ENCODE measurements at places on chromosomes 2 and 18. TPM values are rescaled to one million over a fixed set of nuclear protein-coding genes. Genes with fewer than 3 reads are reported as not detected.
A peak's percentile ranks its signal among the peaks of the same experiment; 100 is the strongest.

The TMEM18 gene
- total RNA-seq, result 19.3 TPM

The ANKRD53 gene
- total RNA-seq, result 5.4 TPM

The NEB gene
- 1.6 TPM for total RNA-seq

The TMEM247 gene
- not detected for total RNA-seq

The AOX1 gene
- 4.1 TPM for total RNA-seq

DNA sequence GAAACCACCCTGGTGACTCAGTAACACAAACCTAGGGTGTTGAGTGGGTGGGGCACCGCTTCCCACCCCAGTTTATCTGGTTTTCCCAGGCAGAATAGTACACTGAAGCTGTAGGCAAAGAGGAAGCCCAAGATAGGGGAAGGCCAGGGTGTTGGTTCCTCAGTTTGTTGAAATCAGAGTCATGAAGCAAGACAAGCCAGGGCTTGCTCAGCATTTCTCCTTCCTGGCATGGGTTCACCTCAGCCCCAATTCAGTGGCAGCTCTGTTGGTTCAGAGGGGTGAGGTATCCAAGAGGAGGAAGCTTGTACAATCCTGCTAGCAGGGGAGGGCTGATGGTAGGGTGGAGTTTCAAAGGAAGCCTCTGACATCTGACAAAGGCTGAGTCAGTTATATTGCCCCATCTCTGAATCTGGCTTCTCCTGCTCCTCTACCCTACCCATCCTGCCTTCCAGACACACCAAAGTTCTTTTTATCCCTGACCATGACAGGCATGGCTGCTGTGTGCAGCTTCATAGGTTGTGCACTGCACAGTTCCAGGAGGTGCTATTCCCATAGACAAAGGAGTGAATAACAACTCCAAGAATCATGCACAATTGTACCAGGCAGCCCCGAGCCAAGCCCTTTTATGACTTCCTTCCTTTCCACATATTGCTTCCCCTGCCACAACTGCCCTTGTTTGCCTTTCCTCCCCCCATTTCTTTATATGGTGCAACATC lies 24.9 kb upstream of the RAB10 start:
- H3K36me3 ChIP-seq, result no peaks in the 10 kb centered on the region
- H3K4me3 ChIP-seq, result no peak overlapping the region
- peaks cover 6% of the 10 kb centered on the region for H3K27me3 ChIP-seq
- peaks cover 19% of the 10 kb centered on the region for H3K4me1 ChIP-seq

DNA sequence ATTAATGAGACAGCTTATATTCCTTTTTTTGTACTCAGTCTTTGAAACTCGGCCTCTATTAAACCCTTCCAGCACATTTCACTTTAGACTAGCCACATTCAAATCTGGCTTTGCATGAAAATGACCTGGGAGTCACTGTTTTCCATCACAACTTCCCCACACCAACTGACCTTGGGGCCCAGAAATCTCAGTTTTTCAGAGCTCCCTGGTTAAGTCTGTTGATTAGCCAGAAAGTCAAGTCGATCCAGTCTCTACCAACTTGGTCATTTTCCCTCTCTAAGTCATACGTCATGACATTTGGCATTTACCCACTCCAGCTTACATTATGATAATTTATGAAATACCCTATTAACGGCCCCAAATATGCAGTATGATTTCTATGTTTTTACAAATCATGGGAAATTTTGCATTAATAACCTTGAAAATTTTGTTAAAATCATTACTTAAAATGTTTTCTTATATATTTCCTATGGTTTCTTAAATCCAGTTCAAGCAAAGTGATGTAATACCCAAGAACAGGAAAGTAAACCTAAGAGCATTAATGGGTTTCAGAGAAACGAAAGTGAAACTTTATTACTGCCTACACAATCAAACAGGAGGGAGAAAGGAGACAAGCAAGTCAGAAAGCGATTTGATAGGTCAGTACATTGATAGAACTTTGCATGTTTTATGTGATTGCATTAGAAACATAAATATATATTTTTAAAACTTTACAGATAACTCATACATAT lies 77.1 kb downstream of the SPATS2L start:
- DNase-seq, result no peak
- H3K4me1 ChIP-seq, result peaks cover 40% of the 10 kb centered on the region
- H3K4me3 ChIP-seq, result no peak overlapping the region
- H3K27me3 ChIP-seq, result no peaks in the 10 kb centered on the region
- H3K27ac ChIP-seq, result peak overlapping the region; percentile 63

DNA sequence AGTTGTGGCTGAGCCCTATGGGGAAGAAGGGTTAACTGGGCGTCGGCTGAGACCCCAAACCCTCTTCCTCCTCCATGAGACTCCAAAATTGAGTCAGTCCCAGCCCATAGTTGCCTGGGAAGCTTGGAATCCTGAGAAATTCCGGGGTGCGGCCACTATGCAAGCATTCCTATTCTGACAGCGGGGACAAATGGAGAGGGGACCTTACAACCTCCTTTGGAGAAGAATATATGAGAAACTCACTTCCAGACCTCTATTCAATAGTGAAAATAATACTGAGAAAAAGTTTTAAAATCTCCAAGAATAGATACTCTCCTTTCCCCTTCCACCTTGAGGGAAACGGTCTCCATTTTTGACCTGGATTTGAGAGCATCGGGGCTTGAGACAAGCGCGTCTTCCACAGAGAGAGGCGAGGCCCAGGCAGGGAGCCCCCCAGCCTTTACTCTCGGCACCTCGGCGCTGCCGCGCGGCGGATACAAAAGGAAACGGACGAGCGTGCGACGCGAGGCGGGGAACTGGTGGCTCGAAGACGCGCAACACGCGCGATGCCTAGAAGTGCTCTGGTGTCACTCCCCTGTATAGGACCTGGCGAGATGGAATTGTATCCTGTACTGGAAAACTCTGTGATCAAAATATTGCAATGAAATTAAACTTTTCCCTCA lies 11.1 kb downstream of the NR4A2 start:
- H3K36me3 ChIP-seq, result peaks cover 29% of the 10 kb centered on the region
- no peak overlapping the region for H3K27ac ChIP-seq
- no peak for DNase-seq
- H3K4me3 ChIP-seq, result peak overlapping the region; percentile 78

- no peaks in the 10 kb centered on the region for H3K36me3 ChIP-seq
- H3K4me3 ChIP-seq, result no peak overlapping the region
- DNase-seq, result peak; percentile 68
- peaks cover 5% of the 10 kb centered on the region for H3K27me3 ChIP-seq
- no peaks in the 10 kb centered on the region for H3K4me1 ChIP-seq
Measured at GRCh38 chr18:5868218-5868854, 27.0 kb downstream of the TMEM200C start.

DNA sequence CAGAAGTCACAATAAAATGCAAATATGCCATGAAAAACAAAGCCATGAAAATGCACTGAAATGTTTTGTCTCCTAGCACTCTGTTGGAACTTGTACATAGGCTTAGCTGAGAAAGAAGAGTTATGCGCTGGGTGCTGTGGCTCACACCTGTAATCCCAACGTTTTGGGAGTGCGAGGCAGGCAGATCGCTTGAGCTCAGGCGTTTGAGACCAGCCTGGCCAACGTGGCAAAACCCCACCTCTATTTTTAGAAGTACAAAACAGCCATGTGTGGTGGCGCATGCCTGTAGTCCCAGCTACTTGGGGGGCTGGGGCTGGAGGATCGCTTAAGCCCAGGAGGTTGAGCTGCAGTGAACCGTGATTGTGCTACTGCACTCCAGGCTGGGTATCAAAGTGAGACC lies 39.9 kb downstream of the IRS1 start:
- peaks cover 14% of the 10 kb centered on the region for H3K36me3 ChIP-seq
- H3K27ac ChIP-seq, result no peak overlapping the region
- peaks cover 8% of the 10 kb centered on the region for H3K4me1 ChIP-seq

GRCh38 chr18:13440277-13441248 lies 222.0 kb downstream of the LDLRAD4 start:
- H3K36me3 ChIP-seq, result no peaks in the 10 kb centered on the region
- peaks cover 23% of the 10 kb centered on the region for H3K27me3 ChIP-seq
- H3K4me3 ChIP-seq, result no peak overlapping the region
- no peak overlapping the region for H3K27ac ChIP-seq
- no peak for DNase-seq

GRCh38 chr2:172273910-172274571 lies 153.3 kb upstream of the ITGA6 start:
- H3K4me3 ChIP-seq, result no peak overlapping the region
- H3K27me3 ChIP-seq, result peaks cover 6% of the 10 kb centered on the region
- peaks cover 9% of the 10 kb centered on the region for H3K4me1 ChIP-seq
- H3K36me3 ChIP-seq, result no peaks in the 10 kb centered on the region

GRCh38 chr2:117686699-117687098 lies 127.8 kb upstream of the DDX18 start:
- H3K27ac ChIP-seq, result no peak overlapping the region
- no peaks in the 10 kb centered on the region for H3K4me1 ChIP-seq
- H3K27me3 ChIP-seq, result no peaks in the 10 kb centered on the region
- no peak for DNase-seq

GRCh38 chr2:187855689-187856088 lies 301.5 kb upstream of the TFPI start:
- no peak for DNase-seq
- H3K4me3 ChIP-seq, result no peak overlapping the region
- H3K4me1 ChIP-seq, result peaks cover 17% of the 10 kb centered on the region
- no peaks in the 10 kb centered on the region for H3K36me3 ChIP-seq
- H3K27ac ChIP-seq, result no peak overlapping the region
- peaks cover 7% of the 10 kb centered on the region for H3K27me3 ChIP-seq

GRCh38 chr2:194003911-194004310 lies 1653.1 kb upstream of the SLC39A10 start:
- H3K36me3 ChIP-seq, result peaks cover 7% of the 10 kb centered on the region
- no peaks in the 10 kb centered on the region for H3K27me3 ChIP-seq
- peaks cover 3% of the 10 kb centered on the region for H3K4me1 ChIP-seq
- no peak overlapping the region for H3K4me3 ChIP-seq

DNA sequence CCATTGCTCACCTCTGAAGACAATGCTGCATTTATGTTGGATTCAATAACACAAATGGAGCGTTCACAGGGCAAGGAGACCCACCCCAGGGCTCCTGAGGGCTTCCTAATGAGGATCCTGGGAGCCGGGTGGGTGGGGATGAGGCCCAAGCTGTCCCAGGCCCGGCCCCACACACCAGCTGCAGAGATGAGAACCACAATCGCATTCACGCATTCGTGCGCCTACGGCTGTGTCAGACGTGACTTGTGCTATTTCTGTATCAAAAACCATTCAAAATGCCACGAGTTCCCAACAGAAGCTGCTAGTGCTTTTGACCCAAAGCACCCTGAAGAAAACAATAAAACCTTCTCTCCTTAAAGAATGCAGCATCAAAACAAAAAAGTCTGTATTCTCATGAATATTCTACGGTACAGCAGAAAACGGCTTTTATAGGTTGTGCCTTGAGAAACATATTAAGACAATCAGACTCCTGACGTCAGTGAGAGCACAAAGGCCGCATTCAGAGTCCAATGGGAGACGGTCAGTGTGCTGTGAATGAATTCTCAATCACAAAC lies 205.4 kb downstream of the HDAC4 start:
- peaks cover 1% of the 10 kb centered on the region for H3K4me1 ChIP-seq
- H3K36me3 ChIP-seq, result peaks cover 3% of the 10 kb centered on the region
- no peaks in the 10 kb centered on the region for H3K27me3 ChIP-seq
- no peak overlapping the region for H3K4me3 ChIP-seq
- DNase-seq, result peak; percentile 8

GRCh38 chr2:216410550-216410949 lies 1.7 kb upstream of the SMARCAL1 start:
- H3K4me3 ChIP-seq, result no peak overlapping the region
- H3K36me3 ChIP-seq, result peaks cover 1% of the 10 kb centered on the region
- H3K27ac ChIP-seq, result no peak overlapping the region
- peaks cover 3% of the 10 kb centered on the region for H3K4me1 ChIP-seq
- DNase-seq, result no peak

GRCh38 chr18:73549236-73549635 lies 598.4 kb downstream of the FBXO15 start:
- peaks cover 1% of the 10 kb centered on the region for H3K36me3 ChIP-seq
- no peak overlapping the region for H3K4me3 ChIP-seq
- no peaks in the 10 kb centered on the region for H3K27me3 ChIP-seq
- H3K4me1 ChIP-seq, result peaks cover 14% of the 10 kb centered on the region
- H3K27ac ChIP-seq, result no peak overlapping the region
- no peak for DNase-seq

DNA sequence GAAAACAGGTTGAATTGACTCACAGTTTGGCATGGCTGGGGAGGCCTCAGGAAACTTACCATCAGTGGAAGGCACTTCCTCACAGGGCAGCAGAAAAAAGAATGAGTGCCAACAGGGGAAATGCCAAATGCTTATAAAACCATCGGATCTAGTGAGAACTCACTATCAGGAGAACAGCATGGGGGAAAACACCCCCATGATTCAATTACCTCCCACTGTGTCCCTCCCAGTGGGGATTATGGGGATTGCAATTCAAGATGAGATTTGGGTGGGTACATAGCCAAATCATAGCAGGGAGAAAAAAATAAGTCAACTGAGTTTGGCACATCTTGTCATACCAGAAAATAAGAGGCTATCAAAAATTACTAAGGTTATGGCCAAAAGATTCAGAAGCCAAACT lies 96.3 kb downstream of the TRIP12 start:
- no peak overlapping the region for H3K4me3 ChIP-seq
- DNase-seq, result no peak
- no peaks in the 10 kb centered on the region for H3K27me3 ChIP-seq
- peaks cover 37% of the 10 kb centered on the region for H3K36me3 ChIP-seq

- H3K4me1 ChIP-seq, result peaks cover 64% of the 10 kb centered on the region
- no peak for DNase-seq
- no peak overlapping the region for H3K27ac ChIP-seq
- no peak overlapping the region for H3K4me3 ChIP-seq
- no peaks in the 10 kb centered on the region for H3K36me3 ChIP-seq
Measured at GRCh38 chr2:197873293-197873701, 68.9 kb downstream of the PLCL1 start.

DNA sequence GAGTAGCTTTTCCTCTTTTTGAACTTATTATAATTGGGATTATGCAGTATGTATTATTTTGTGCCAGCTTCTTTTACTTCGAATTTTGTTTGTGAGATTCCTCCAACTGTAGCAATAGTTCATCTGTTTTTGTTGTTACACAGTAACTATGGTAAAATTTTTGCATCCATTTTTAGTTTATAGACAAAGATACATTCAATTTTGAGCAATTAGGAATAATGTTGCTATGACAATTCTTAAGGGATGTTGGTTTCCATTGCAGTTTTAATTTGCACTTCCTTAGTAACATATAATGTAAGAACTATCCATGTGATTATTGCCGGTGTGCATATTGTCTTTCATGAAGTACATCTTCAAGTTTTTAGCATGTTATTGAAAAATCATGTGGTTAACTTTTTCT lies 20.7 kb downstream of the CCDC102B start:
- no peaks in the 10 kb centered on the region for H3K27me3 ChIP-seq
- H3K4me1 ChIP-seq, result peaks cover 4% of the 10 kb centered on the region
- no peak overlapping the region for H3K27ac ChIP-seq

DNA sequence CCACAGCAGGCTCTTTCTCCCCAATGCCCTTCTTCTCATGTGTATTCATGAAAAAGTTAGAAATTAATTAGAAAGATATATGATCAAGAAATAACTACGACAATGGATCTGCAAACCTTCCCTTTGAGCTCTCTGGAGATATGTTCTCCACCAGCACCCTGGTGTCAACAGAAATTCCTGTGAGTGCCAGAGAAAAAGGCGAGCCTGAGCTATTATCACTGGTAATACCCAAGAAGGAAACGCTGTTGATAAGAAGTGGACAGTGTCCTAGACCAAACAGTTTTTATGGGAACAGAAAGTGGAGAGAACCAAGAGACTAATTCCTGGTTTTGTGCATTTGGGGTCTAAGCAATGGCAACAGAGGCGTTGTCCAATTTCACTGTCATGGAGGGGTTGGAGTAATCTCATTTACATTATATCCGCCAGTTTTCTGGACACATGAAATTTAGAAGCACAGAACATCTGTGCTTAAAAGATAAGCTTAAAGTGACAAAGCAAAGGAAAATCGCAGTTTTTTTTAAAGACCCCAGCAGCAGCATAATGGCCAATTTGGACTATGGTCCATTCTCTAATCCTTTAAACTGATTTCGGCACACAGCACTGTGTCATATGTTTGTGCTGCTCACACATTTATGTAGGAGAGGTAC lies 47.2 kb upstream of the CDC42EP3 start:
- no peak overlapping the region for H3K4me3 ChIP-seq
- H3K4me1 ChIP-seq, result no peaks in the 10 kb centered on the region
- H3K27ac ChIP-seq, result no peak overlapping the region
- DNase-seq, result no peak
- H3K36me3 ChIP-seq, result peaks cover 4% of the 10 kb centered on the region
